ENCODE measurements at places on chromosomes 7 and 10. TPM values are rescaled to one million over a fixed set of nuclear protein-coding genes. Genes with fewer than 3 reads are reported as not detected.

Gene MMD2
- polyA plus RNA-seq, result not detected

Gene CFAP46
- 0.40 TPM for polyA plus RNA-seq

Gene LRRC17
- polyA plus RNA-seq, result 0.27 TPM

Gene TRIM73
- 1.5 TPM for polyA plus RNA-seq

All from esophagus (tissue), 2 donors.